ENCODE measurements at places on chromosomes 3 and 15.
A peak's percentile ranks its signal among the peaks of the same experiment; 100 is the strongest.

GRCh38 chr15:100133001-100133400 is 208.8 kb downstream of the ADAMTS17 start:
- no peak for DNase-seq

- DNase-seq, result no peak
Observed at GRCh38 chr3:189166321-189166720, 5.5 kb upstream of the TPRG1 start.

- no peak for DNase-seq
Observed at GRCh38 chr15:92884436-92885223, 15.5 kb upstream of the CHD2 start.

GRCh38 chr15:39460748-39461147 is 120.1 kb upstream of the THBS1 start:
- DNase-seq, result no peak

DNA sequence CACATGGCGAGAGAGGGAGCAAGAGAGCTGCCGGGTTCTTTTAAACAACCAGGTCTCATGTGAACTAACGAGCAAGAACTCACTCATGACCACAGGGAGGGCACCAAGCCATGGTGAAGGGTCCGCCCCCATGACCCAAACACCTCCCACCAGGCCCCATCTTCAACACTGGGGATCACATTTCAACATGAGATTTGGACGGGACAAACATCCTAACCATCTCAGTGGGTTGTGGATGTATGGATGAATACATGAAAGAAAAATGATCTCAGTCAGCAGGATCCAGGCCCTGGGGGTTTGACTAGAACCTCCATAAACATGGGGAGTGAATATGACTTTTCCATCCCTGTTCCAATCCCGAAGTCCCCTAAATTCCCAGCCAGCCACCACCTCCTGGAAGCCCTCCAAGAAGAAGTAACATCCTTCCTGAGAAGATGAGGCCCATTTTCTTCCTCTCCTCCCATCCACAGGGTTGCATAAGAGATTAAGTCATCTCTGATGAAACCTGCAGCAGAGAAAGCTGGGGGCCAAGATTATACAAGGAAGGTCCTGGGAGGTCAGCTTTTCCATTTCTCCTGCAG is 9.5 kb downstream of the CAV3 start:
- peak; percentile 66 for DNase-seq

DNA sequence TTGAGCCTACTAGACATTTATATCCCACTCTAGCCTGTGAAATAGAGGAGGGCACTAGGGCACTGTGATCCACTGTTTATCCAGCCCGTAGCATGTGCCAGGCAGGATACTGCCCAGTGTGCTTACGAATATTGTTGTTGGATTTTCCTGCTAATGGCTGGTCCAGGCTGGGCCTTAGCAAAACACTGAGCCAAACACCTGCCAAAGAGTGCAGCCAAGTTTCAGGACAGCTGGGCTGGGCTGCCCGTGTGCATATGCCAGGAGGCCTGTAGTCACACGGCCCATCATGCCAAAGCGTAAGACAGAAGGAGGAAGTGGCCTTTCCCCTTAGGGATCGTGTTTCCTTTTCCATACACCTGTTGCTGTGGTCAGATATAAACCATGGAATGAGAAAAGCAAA is 54.5 kb upstream of the ABHD10 start:
- no peak for DNase-seq

DNA sequence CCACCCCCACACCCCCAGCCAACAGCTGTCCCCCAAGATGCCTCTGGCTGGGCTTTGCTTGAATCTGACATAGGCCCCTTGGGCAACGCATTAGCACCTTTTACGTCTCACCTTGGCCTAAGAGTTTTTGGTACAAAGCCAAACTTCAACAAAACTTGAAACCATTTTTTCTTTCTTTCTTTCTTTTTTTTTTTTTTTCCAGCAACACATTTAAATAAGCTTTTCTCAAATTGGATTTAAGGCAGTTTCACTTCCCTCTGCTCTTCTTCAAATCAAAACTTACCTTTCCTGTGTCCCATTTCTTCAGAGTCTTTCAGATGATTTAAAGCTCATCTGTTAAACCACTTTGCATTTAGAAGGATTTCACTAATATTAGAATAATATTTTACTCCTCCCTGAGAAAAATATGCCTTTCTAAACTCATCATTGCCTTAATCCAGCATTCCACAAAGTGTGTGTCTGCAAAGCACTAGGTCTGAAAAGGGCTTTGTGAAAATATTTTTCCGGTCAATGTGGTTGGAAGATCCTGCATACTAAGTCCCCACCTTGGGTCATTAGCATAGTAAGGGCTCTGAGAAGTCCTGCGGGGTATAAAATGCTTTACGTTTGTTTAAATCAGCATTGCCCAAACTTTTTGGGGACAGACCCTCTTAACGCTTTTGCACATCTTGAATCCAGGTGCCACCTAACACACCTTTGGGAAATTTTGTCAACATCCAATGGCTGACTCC is 217.0 kb downstream of the TLE3 start:
- DNase-seq, result no peak

GRCh38 chr15:91265416-91265940 is 165.4 kb downstream of the SV2B start:
- DNase-seq, result no peak

DNA sequence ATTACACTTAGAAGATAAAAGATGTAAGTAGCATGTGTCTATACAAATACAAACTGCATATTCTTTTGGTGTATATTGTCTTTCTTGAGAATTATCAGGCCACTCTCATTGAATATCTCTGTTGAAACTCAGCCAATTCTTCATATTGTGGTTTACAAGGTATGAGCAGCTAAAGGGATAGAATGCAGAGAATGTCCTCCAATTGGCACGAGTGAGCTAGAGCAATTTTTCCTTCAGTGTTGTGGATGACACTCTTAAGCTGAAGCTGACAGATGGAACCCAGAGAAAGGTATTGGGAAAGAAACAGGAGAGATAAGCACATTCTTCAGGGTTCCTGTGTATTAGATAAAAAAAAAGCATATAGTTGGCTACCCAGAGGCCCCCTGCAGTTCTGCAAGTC is 453.1 kb downstream of the EPHA3 start:
- DNase-seq, result peak; percentile 15

GRCh38 chr3:194584866-194585265 is 48.4 kb downstream of the TMEM44 start:
- DNase-seq, result no peak

GRCh38 chr3:138220788-138221187 is 33.7 kb downstream of the ARMC8 start:
- no peak for DNase-seq

DNA sequence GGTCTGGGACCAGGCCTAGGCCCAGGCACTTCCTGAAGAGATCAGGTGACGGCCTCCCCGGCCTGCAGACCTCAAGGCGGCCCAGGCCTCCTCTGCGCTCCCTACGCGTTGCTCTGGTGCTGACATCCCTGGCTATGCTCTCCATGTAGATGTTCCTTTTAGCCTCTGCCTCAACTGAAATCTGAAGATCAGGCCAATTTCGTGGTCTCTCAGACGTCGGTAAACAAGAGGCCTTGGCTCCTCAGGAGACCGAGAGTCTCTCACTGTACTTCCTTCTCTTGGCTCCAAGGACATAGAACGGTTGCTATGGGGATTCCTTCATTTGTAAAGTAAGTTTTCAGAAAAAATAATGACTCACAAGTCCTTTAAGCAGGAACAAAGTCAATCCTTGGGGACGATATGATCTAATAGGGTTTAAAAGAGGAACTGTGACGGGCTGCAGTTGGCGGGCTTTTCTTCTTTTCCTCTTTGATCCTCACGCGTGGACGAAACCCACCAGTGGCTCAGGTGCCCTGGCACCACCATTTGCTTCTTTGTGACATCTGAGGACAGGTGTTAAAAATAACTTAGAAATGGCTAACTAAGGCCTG is 55.6 kb upstream of the CGNL1 start:
- DNase-seq, result peak; percentile 24

GRCh38 chr15:80580106-80580505 is 115.0 kb upstream of the ABHD17C start:
- DNase-seq, result peak; percentile 71

GRCh38 chr15:80789796-80790195 is 10.6 kb downstream of the CEMIP start:
- DNase-seq, result no peak

- peak; percentile 48 for DNase-seq
Observed at GRCh38 chr3:165854696-165855095, 17.5 kb upstream of the BCHE start.

GRCh38 chr3:187072511-187072910 is 66.8 kb downstream of the RPL39L start:
- DNase-seq, result no peak

DNA sequence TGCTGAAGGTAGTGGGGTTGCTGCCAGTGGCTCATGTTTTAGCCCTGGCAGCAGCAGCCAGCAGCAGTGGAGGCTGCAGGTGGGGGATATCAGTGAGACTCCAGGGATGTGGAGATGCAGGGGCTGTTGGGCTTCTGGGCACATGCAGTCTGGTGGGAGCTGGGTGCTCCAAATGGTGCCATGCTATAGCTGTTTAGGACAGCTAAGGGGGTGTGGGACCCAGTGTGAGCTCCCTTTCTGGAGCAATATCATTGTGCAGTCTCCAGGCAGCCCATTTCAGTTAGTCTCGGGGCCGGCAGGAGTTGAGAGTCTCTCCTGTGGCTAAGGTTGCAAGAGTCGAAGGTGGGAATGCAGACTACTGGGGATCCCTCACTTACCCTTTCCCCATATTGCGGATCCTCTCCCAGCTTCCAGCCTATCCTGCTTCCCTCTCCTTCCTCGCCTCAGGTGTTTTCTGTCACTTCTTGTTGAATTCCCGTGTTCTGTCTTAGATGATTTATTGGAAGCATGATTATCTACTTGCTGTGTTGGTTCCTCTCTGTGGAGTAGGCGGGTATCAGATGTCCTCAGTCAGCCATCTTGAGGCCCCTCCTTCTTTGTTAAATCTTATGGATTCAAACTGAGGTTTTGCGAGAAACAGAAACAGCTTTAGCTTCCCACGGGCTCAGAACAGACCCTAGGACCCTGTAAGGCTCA is 112.0 kb downstream of the FAM43A start:
- DNase-seq, result no peak

- no peak for DNase-seq
Observed at GRCh38 chr3:127114337-127115070, 78.4 kb upstream of the PRR23E start.

- no peak for DNase-seq
Observed at GRCh38 chr15:63972801-63973200, 73.5 kb downstream of the DAPK2 start.

- no peak for DNase-seq
Observed at GRCh38 chr15:49439678-49440395, 16.8 kb downstream of the FGF7 start.

DNA sequence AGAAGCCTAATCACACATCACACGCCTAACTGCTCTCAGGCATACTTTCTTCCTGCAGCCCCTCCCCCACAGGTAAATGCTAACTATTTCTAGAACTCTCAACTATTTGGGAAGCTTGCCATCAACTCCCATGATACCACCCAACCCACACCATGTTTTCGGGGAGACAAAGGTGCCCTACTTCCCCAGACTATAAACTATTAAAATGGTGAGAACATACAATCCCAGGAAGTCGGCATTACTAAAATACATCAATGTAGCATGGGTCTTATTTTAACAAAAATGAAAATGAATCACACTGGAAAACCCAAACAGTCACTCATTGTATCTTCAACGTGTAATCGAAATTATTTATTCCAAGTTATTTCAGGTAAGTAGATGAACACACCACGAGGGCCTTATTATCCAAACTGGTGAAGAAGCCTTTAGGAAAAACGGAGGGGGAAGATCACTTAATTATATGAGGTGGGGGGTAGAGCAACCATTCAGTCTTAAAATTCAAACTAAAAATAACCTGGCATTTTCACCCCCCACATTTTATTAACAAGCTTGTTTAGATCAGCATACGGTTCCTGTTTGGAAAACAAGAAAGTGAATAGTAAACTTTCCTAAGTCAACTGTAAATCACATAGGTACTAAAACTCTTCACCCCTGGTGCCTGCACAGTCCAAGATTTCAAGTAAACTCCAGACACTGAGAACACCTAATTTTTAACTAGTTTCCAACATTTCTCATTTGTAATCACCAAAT is 1.9 kb downstream of the TBL1XR1 start:
- DNase-seq, result peak; percentile 55

GRCh38 chr15:23484870-23485269 is 37.8 kb upstream of the GOLGA6L2 start:
- DNase-seq, result no peak

- DNase-seq, result peak; percentile 19
Observed at GRCh38 chr3:129663930-129664646, 57.6 kb upstream of the PLXND1 start.

DNA sequence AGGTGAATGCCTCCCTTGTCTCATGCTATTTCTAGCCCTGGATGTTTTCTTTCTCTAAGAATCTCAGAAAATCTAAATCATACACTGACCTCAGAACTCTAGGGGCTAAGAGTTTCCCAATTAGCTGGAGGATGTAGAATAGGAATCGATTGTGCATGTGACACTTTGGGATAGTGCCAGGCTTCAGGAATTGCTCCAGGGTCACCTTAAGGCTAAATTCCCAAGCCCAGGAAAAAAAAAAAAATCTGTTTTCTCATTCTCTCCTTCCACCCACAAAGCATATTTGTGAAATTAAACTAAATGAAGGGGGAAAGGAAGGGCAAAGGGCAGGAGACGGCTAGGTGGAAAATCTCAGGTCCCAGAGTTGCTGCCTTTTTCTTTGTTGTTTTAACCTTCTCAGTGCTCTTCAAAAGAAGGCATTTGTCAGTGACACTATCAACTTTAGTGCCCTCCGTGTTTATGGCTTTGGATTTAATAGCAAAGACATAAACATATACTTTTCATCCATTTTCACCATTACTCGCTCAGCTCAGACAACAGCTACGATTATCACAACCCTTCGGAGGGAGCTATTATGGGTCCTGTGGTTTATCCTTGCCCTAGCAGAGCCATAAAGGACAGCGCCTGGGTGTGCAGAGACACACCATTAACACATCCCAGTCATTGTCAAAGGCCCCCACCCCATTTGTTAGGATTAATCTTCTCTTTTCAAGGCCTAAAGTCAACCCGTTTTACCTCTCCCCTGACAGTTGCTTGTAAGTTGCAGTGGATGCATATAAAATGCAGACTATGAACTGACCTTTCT is 271.7 kb downstream of the PDZRN3 start:
- DNase-seq, result no peak

DNA sequence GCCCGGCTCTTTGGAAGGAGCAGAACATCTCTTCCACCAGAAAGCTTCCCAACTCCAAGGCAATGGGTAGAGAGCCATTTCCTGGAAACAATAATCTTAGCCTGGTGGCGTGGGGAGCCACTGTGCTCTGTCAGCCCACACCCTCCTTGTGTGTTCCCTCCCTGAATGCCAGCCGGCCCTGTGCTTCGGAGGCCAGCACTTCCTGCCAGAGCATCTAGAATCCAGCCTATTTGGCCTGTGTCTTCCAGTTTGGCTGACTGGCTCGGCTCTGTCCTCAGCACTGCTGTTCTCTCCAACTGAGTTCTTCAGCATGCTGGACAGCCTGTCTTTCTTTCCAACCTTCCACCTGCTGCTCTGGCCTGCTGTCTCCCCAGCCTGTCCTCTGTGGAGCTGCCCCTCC is 349.3 kb downstream of the MFSD1 start:
- DNase-seq, result no peak

- no peak for DNase-seq
Observed at GRCh38 chr3:171673951-171674350, 136.3 kb downstream of the PLD1 start.

- no peak for DNase-seq
Observed at GRCh38 chr3:172066880-172067796, 27.8 kb downstream of the FNDC3B start.
